ENCODE measurements at places on chromosomes 6 and 20. TPM values are rescaled to one million over a fixed set of nuclear protein-coding genes. Genes with fewer than 3 reads are reported as not detected.

CTCFL gene
- total RNA-seq: not detected

OR2H2 gene
- total RNA-seq: not detected

RWDD1 gene
- total RNA-seq: 37.8 TPM

- DNase-seq: no peak
Measured at GRCh38 chr20:49372095-49372734, 94.4 kb upstream of the ZNFX1 start.

GRCh38 chr6:53645859-53646258 lies 19.7 kb downstream of the KLHL31 start:
- no peak for DNase-seq

DNA sequence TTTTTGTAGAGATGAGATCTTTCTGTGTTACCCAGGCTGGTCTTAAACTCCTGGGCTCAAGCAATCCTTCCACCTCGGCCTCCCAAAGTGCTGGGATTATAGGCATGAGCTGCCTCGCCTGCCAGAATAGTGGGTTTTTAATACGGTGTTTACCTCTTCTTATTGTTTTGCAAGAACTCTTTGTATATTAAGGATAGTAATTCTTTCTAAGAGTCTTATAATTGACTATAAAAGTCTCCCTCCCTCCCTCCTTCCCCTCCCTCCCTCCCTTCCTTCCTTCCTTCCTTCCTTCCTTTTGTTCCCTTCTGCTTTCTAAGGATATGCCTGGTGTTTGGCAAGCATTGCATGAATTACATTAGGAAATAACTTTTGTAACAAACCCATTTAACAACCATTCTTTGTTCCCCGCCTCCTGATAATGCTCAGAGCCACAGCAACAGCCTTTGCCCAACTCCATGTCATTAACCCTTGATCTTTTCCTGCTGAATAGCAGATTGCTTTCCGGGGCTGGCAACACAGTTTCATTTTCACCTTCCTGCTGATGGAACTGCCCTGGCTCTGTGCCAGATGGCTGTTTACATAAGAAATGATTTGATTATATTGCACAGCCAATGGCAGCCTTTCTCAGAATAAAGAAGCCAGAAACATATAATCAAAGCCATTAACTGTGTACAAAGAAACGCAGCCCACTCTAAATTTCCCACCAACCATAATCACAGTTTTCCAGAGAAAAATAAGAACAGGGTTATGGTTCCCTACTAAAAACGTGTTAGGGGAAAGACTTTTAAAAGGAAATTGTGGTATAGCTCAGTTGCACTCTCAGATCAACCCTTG lies 143.7 kb upstream of the PTPN1 start:
- no peak for DNase-seq

DNA sequence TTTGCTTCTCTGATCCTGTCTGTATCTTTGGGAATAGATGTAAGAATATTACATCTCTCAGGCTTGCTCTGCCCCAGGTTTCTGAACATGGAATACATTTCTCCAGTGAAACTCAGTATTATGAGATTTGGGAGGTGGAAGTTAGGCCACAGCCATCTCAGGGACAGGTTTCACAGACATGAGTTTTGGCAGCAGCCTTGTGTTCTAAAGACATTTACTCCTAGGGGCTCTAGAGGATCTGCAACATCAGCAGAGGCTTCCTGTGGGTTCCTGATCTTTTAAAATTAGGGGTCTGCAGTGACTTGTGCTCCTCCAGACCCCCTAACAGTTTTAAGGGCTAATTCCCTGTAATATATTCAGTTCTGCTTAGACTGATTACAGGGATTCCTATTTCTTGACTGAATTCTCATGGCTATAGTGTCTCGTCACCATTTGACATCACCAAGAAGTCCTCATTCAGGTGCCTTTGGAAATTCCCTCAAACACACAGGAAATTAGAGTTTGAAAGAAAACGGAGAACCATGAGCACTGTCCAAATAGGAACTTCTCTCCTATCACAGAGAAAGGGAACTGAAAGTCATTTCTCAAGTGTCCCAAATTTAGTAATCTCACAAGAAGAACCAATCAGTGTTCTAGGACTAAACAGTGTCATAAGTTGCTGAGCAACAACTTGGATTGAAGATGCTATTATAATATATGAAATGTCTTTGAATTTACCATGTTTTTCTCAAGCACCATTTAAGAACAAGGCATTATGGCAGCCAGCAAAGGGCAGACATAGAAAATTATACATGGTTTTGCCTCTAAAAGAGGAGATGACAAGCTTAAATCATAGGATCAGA lies 2.5 kb upstream of the HLA-DRA start:
- DNase-seq: no peak

HLA-DQA1 gene
- 7.4 TPM for total RNA-seq

RSPO4 gene
- total RNA-seq: not detected

GRCh38 chr6:127857051-127857637 lies 43.7 kb downstream of the THEMIS start:
- no peak for DNase-seq

DNA sequence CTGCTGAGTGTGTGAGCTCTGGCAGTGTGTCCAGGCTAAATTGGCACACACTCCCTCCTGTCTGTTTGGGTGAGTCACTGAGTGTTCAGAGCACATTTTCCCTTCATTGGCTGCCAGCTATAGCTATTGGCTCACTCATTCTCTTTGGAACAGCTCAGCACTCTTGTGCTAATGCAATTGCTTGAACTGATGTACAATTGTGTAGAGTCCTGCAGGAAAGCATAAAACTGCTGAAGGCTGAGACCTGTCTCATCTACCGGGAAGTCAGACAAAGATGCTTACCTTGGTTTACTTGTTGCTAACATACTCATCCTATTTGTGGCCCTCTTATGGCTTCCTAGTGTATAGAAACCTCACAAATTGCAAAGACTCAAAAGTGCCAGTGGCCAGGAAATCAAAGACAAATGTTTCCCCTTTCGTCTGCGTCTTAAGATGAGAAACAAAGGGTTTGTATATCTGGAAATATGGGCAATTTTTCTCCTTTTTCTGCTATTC lies 351.0 kb downstream of the BCKDHB start:
- no peak for DNase-seq

EYS gene
- not detected for total RNA-seq

DNA sequence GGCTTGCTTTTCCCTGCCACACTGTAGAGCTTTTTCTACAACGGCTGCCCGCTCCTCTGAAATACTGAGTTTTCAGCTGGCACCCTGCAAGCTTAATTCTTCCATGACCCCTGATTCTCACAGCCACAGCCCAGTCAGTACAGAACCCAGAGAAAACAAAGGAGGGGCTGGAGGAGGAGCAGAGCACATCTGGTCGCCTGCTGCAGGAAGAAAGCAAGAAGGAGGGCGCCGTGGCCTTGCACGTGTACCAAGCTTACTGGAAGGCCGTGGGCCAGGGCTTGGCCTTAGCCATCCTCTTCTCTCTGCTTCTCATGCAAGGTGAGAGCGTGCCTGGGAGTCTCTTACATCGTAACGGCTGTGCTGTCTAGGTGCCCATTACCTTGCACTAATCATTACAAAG lies 11.3 kb downstream of the DLK2 start:
- DNase-seq: no peak

GRCh38 chr20:52130406-52130805 lies 61.2 kb downstream of the ZFP64 start:
- no peak for DNase-seq

Measured in vagina (tissue), 2 donors.